CD4-positive, alpha-beta memory T cell (primary cell): ENCODE measurements at places on chromosomes 16 and 17. TPM values are rescaled to one million over a fixed set of nuclear protein-coding genes. Genes with fewer than 3 reads are reported as not detected.
A peak's percentile ranks its signal among the peaks of the same experiment; 100 is the strongest.

DNA sequence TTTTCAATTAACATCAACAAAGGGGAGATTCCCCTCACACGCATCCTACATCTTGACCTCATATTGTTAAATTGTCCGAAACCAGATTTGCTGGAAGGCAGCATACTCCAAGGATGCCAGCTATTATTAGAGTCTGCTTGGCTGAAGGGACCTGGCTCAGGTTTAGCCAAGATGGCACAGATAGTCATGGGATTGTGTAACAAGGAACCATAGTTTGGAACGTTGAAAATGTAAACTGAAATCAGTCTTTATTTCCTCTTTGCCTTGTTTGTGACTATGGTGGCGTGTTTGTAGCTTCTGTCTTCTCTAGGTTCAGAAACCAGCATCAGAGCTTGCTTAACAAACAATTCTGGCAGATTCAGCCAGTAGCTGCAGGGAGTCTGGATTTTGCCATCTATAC, 5.9 kb downstream of the ARSG start:
- H3K36me3 ChIP-seq: no peaks in the 10 kb centered on the region
- peak overlapping the region; percentile 49 for H3K4me3 ChIP-seq
- H3K27ac ChIP-seq: peak overlapping the region; percentile 64
- no peak for DNase-seq

GRCh38 chr16:379183-379960, 2.4 kb downstream of the PGAP6 start:
- DNase-seq: no peak
- H3K4me3 ChIP-seq: peak overlapping the region; percentile 38
- peaks cover 37% of the 10 kb centered on the region for H3K4me1 ChIP-seq
- H3K36me3 ChIP-seq: peaks cover 14% of the 10 kb centered on the region
- H3K27ac ChIP-seq: peak overlapping the region; percentile 42
- no peaks in the 10 kb centered on the region for H3K27me3 ChIP-seq

- H3K36me3 ChIP-seq: peaks cover 10% of the 10 kb centered on the region
- H3K27ac ChIP-seq: peak overlapping the region; percentile 79
- no peak for DNase-seq
- no peaks in the 10 kb centered on the region for H3K27me3 ChIP-seq
These were observed 1.6 kb downstream of the KIF22 start for GRCh38 chr16:29791845-29792807.

- H3K36me3 ChIP-seq: no peaks in the 10 kb centered on the region
- no peak overlapping the region for H3K4me3 ChIP-seq
- H3K27ac ChIP-seq: no peak overlapping the region
These were observed 8.8 kb upstream of the KRT31 start for GRCh38 chr17:41406205-41406604.

The HEATR9 gene
- not detected for polyA plus RNA-seq

The FBXL20 gene
- 1.5 TPM for polyA plus RNA-seq

DNA sequence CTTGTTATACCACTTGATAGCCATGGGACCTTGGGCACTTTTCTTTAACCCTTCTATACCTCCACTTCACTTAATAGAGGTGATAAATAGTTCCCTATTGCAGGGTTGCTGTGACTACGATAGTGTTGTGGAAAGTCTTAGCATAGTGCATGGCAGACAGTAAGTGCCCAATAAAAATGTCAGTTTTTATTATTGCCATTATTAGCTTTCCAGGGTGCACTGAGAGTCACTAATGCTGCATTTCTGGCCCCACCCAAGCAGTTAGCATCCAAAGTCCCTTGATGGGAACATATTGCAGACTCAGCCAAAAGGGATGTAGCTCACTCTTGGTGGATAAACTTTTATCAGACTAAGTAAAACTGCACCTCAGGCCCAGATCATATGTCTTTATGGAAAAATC, 41.5 kb upstream of the TEKT3 start:
- H3K4me3 ChIP-seq: no peak overlapping the region
- H3K27ac ChIP-seq: no peak overlapping the region
- DNase-seq: no peak
- H3K27me3 ChIP-seq: no peaks in the 10 kb centered on the region

- H3K36me3 ChIP-seq: peaks cover 13% of the 10 kb centered on the region
- no peak overlapping the region for H3K4me3 ChIP-seq
- DNase-seq: no peak
- H3K27me3 ChIP-seq: no peaks in the 10 kb centered on the region
These were observed 20.0 kb downstream of the CCL17 start for GRCh38 chr16:57424583-57424982.

GRCh38 chr16:86292171-86292775, 218.1 kb upstream of the FOXF1 start:
- H3K27me3 ChIP-seq: peaks cover 12% of the 10 kb centered on the region
- no peak overlapping the region for H3K4me3 ChIP-seq
- no peak overlapping the region for H3K27ac ChIP-seq
- H3K36me3 ChIP-seq: no peaks in the 10 kb centered on the region
- DNase-seq: no peak

The SHCBP1 gene
- 0.11 TPM for polyA plus RNA-seq

DNA sequence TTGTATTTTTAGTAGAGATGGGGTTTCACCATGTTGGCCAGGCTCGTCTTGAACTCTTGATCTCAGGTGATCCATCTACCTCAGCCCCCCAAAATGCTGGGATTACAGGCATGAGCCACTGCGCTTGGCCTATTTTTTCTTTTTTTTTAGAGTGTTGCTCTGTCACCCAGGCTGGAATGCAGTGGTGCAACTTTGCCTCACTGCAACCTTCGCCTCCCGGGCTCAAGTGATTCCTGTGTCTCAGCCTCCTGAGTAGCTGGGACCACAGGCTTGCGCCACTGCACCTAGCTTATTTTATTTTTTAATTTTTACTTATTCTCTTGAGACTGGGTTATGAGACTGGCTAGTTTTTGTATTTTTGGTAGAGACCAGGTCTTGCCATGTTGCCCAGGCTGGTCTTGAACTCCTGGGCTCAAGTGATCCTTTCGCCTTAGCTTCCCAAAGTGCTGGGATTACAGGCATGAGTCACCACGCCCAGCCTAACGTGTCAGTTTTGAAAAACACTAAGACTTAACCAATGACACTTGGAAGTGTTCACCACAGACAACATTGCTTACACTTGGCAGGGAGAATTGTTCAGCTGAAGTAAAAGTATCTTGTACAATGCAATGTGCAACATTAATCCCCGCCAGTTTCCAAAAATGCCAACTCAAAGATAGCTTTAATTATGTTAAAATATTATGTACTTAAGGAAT, 26.9 kb downstream of the ATAD5 start:
- DNase-seq: no peak
- no peaks in the 10 kb centered on the region for H3K36me3 ChIP-seq
- H3K4me1 ChIP-seq: no peaks in the 10 kb centered on the region
- H3K4me3 ChIP-seq: no peak overlapping the region
- H3K27ac ChIP-seq: no peak overlapping the region
- no peaks in the 10 kb centered on the region for H3K27me3 ChIP-seq

The SEZ6 gene
- polyA plus RNA-seq: 0.41 TPM

The PIK3R6 gene
- 0.13 TPM for polyA plus RNA-seq

DNA sequence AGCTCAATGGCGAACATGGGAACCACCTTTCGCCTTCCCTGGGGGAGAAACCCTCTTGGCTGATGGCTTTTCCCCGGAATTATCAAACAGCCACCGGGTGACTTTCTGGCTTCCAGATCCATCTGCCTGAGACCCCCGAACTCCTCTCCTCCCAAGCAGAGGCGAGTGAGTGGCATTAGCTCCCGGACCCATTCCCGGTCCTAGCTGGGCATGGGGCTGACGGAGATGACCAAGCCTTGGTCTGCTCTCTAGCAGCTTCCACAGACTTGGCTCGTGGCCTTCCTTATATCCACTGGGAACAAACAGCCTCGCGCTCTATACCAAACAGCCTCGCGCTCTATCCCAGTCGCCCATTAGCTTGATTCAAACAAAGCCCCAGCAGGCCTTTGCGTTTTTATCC, 62.4 kb downstream of the CCDC182 start:
- H3K4me3 ChIP-seq: no peak overlapping the region
- H3K36me3 ChIP-seq: no peaks in the 10 kb centered on the region
- no peak overlapping the region for H3K27ac ChIP-seq

GRCh38 chr16:9016824-9017223, 53.1 kb upstream of the USP7 start:
- DNase-seq: no peak
- no peaks in the 10 kb centered on the region for H3K36me3 ChIP-seq
- H3K4me3 ChIP-seq: no peak overlapping the region
- no peak overlapping the region for H3K27ac ChIP-seq
- no peaks in the 10 kb centered on the region for H3K4me1 ChIP-seq

DNA sequence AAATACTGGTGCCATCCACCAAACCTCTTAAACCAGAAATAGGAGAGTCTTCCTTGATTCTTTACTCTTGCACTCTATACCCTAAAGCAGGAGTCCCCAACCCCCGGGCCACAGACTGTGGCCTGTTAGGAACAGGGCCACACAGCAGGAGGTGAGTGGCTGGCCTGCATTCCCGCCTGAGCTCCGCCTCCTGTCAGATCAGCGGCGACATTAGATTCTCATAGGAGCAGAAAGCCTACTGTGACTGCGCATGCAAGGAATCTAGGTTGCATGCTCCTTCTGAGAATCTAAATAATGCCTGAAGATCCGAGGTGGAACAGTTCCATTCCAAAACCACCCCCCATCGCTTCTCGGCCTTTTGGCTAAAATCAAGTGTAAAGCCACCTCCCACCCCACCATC, 30.3 kb upstream of the SRCIN1 start:
- no peaks in the 10 kb centered on the region for H3K27me3 ChIP-seq
- H3K36me3 ChIP-seq: no peaks in the 10 kb centered on the region
- DNase-seq: no peak
- no peak overlapping the region for H3K27ac ChIP-seq

GRCh38 chr16:55391760-55392375, 67.9 kb downstream of the IRX6 start:
- H3K36me3 ChIP-seq: no peaks in the 10 kb centered on the region
- DNase-seq: no peak
- H3K4me3 ChIP-seq: no peak overlapping the region
- no peaks in the 10 kb centered on the region for H3K27me3 ChIP-seq

GRCh38 chr17:17757391-17757791, 76.1 kb downstream of the RAI1 start:
- no peaks in the 10 kb centered on the region for H3K27me3 ChIP-seq
- H3K36me3 ChIP-seq: no peaks in the 10 kb centered on the region
- no peak for DNase-seq
- no peak overlapping the region for H3K27ac ChIP-seq
- H3K4me3 ChIP-seq: no peak overlapping the region

GRCh38 chr16:53087101-53087500, 32.3 kb downstream of the CHD9 start:
- H3K4me3 ChIP-seq: no peak overlapping the region
- no peaks in the 10 kb centered on the region for H3K27me3 ChIP-seq
- DNase-seq: no peak
- H3K4me1 ChIP-seq: peaks cover 22% of the 10 kb centered on the region

GRCh38 chr16:15427648-15428239, 6.6 kb upstream of the BMERB1 start:
- H3K27ac ChIP-seq: no peak overlapping the region
- no peaks in the 10 kb centered on the region for H3K27me3 ChIP-seq
- no peak overlapping the region for H3K4me3 ChIP-seq
- peak; percentile 40 for DNase-seq

The ZNF267 gene
- 12.4 TPM for polyA plus RNA-seq

DNA sequence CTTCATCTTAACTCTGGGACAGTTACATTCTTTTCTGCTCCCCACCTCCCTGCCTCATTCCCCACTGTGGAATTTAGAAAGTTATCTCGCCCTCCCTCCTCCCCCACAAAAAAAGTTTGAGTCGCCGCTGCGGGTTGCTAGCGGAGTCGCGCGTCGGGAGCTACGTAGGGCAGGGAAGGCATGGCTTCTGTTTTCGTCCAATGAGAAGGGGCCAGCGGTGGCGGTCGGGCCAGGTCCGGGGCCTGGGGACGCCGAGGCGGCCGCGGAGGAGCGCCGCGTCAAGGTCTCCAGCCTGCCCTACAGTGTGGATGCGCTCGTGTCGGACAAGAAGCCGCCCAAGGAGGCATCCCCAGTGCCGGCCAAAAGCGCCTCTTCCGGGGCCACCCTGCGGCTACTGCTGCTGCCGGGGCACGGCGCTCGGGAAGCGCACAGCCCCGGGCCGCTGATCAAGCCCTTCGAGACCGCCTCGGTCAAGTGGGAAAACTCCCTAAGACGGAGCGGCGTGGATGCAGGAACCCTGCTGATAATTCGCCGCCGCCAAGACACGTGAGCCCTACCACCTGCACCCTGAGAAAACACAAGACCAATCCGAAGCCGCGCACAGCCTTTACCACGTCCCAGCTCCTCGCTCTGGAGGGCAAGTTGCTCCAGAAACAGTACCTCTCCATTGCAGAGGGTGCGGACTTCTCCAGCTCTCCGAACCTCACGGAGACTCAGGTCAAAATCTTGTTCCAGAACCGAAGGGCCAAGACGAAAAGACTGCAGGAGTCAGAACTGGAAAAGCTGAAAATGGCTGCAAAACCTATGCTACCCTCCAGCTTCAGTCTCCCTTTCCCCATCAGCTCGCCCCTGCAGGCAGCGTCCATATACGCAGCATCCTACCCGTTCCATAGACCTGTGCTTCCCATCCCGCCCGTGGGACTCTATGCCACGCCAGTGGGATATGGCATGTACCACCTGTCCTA, 8.9 kb downstream of the OR4D1 start:
- peak overlapping the region; percentile 63 for H3K4me3 ChIP-seq
- no peaks in the 10 kb centered on the region for H3K27me3 ChIP-seq

The BAHCC1 gene
- not detected for polyA plus RNA-seq

DNA sequence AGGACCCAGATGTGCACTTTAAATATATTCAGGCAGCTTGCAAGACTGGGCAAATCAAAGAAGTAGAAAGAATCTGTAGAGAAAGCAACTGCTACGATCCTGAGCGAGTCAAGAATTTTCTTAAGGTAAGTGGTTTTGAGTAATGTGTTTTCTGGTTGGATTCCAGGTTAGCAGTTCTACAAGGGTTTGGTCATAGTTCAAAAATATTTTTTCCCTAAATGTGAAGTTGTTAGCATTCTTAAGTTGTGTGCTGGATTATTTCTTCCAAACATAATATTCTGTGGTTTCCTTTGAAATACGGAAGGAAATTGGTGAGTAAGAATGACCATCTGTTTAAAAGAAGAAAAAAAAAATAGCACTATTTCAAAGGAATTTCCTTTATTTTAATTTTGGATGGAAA, 38.4 kb downstream of the PTRH2 start:
- no peak overlapping the region for H3K27ac ChIP-seq
- H3K4me3 ChIP-seq: no peak overlapping the region
- peaks cover 63% of the 10 kb centered on the region for H3K36me3 ChIP-seq
- H3K27me3 ChIP-seq: no peaks in the 10 kb centered on the region
- no peak for DNase-seq
- H3K4me1 ChIP-seq: no peaks in the 10 kb centered on the region

The RPL27 gene
- polyA plus RNA-seq: 1,528 TPM

- H3K4me1 ChIP-seq: peaks cover 24% of the 10 kb centered on the region
- peaks cover 23% of the 10 kb centered on the region for H3K36me3 ChIP-seq
- DNase-seq: no peak
- no peak overlapping the region for H3K4me3 ChIP-seq
- H3K27ac ChIP-seq: peak overlapping the region; percentile 85
These were observed 1.1 kb downstream of the OVCA2 start for GRCh38 chr17:2042933-2043332.

- no peaks in the 10 kb centered on the region for H3K27me3 ChIP-seq
- no peak overlapping the region for H3K27ac ChIP-seq
- no peak overlapping the region for H3K4me3 ChIP-seq
- DNase-seq: no peak
These were observed 12.2 kb downstream of the MLLT6 start for GRCh38 chr17:38717139-38717745.
